ENCODE measurements at places on chromosomes 13 and 19. TPM values are rescaled to one million over a fixed set of nuclear protein-coding genes. Genes with fewer than 3 reads are reported as not detected.

ZNF571 gene
- polyA plus RNA-seq = 12.1 TPM

DNA sequence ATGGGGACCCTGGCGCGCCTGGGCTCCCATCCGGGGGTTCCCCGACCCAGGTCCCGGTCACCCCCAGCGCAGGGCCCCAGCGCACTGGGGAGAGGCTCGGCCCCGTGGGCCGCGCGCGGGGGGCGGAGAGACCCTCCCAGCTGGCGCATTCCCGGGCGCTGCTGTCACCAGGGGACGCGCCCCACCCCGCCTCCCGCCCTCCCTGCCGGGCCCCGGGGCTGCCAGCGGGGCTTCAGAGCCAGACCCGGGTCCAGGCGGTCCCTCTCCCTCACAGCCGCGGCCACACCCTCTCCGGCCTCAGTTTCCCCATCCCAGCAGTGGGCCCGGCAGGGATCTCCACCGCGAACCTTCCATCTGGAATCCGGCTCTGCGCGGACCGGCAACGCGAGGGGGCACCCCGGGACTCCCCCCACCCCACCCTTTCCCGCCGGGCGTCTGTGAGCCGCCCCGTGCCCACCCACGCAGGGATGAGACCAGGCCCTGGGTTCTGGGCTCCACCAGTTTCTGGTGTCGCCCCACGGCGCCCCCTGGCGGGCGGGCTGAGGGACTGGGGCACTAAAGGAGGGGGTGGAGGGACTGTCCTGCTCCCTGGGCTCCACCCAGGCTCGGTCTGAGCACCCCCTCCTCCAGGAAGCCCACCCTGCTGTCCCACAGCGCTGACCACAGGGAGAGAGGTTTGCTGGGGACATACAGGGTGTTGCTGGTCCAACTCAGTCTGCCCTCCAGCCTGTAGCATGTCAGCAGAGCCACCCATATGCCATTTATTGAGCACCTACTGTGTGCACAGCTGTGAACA is 878 bp upstream of the ADAMTSL5 start:
- no peak for DNase-seq

- DNase-seq = no peak
These were observed 4.2 kb downstream of the LTBP4 start for GRCh38 chr19:40605216-40605971.

ZNF850 gene
- 3.2 TPM for polyA plus RNA-seq

GRCh38 chr13:110314516-110315245 is 7.6 kb downstream of the COL4A2 start:
- DNase-seq = no peak

DNA sequence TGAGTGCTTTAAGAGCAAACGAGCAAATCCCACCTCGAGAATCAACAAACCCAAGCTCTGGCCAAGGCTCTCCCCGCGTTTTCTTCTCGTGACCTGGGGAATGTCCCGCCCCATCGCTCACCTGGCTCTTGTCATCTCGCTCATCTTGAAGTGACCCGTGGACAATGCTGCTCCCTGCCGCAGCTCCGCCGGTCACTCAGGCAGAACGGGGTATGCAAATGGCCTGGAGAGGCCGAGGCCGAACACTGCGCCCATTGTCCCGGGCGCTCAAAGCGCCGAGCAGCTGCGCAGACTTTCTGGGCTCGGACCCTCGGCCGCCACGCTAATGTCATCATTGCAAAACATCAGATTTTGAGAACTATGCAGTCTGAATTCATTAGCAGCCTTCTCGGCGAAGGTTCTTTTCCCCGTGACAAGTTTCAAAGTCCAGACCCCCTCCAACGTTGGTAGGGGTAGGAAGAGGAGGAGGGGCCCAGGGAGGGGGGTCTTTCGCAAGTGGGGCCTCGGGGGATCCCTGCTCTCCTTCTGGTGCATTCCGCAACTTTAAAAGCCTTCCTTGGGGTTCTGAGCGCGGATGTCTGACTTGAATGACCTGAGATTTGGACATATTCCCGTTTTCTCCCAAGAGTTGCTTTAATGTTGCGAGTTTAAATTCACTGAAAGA is 39.7 kb downstream of the SOX1 start:
- DNase-seq = no peak

- DNase-seq = no peak
These were observed 5.3 kb upstream of the PSG7 start for GRCh38 chr19:42942187-42942789.

All from left renal pelvis (tissue), 4 donors.